ENCODE measurements at places on chromosomes 4 and X. TPM values are rescaled to one million over a fixed set of nuclear protein-coding genes. Genes with fewer than 3 reads are reported as not detected.

The NUDT10 gene
- polyA plus RNA-seq: 3.7 TPM

The ZNF157 gene
- polyA plus RNA-seq: 0.02 TPM

The APELA gene
- not detected for polyA plus RNA-seq

DNA sequence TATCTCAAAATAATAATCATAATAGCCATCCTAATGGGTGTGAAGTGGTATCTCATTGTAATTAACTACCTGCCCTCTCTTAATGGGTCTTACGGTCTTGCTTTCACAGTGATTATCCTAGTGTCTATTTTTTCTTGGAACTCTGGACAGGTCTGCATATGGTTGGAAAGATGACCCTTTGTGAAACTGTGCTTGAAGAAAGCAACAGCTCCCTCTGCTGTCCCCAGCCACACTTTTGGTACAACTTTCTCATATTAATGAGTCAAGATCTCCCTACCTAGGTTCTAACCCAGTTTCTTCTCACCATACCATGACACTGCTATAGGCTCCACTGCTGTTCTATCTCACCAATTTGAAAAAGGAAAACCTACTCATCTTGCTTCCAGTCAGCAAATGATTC is 2.4 kb downstream of the TFDP3 start:
- DNase-seq: peak; percentile 14

- DNase-seq: no peak
These were observed 5.4 kb downstream of the STBD1 start for GRCh38 chr4:76311896-76312331.

DNA sequence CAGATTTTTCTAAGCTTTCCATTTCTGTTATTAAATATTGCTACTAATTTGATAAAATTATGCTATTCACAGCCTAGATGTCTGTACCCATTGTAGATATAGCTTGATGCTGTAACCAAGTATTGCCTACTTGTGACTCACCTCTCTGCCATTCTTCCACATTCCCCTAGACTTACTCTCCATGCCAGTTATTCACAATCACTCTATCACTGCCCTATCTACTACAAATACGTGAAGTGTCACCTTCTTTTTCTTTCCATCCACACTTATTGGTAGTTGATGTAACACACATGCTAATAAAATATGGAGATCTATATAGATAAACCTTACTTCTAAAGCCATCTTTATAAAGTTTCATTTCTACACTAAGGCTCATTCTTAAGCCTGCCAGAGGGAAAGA is 179.4 kb upstream of the PACRGL start:
- peak; percentile 80 for DNase-seq

DNA sequence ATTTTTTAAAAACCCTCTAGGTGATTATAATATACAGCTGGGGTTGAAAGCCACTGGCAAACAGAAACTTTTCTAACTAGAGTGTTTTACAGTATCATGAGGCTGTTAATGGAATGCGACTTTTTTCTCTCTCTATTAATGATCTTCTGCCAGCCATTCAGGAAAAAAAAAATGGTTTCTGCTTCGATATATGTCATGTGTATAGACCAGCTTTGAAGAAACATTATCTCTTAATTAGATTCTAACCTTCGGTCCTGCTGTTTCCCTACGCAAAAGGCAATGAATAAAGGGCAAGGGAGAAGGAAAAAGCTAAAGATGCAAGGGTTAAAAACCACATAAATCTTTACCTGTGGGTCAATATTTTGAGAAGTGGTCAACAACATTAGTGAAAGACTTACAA is 1662.1 kb upstream of the TENM3 start:
- DNase-seq: no peak

DNA sequence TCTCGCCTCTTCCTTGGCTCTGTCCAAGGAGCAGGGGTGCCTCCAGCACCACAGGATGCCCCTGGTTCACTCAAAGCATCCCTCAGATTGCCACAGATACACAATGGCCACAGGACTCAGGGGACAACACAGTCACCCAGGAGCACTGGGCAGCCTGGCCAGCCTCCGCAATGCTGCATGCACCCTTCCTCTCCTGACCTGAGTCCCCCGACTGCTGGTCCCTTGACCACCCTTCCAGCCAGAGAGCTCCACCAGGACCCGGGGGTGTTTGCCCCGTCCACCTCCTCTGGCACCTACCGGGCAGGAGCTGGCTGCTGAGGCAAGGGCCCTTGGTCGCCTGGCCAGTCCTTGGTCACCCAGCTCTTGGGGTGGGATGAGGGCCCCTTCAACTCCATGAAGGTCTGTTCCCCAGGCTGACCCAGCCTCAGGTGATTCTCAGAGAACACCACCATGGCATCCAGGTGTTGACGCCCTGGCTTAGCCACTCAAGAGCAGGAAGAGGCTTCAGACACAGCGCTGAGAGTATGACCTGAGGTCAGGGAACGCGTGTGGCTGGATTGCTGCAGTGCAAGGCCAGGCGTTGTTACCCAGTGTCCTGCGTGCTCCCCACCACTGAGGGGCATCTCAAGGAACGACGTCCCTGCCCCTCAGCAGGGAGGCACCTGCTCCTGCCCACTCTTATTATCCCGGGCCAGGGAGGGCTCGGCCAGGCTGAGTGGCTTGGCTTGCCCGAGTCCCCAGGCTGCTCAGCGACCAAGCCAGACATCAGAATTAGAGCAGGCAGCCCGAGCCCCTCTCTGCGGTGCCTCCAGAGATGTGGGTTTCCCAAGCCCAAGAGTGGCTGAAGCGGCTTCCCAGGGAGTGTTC is 10.2 kb downstream of the ADRA2C start:
- no peak for DNase-seq

DNA sequence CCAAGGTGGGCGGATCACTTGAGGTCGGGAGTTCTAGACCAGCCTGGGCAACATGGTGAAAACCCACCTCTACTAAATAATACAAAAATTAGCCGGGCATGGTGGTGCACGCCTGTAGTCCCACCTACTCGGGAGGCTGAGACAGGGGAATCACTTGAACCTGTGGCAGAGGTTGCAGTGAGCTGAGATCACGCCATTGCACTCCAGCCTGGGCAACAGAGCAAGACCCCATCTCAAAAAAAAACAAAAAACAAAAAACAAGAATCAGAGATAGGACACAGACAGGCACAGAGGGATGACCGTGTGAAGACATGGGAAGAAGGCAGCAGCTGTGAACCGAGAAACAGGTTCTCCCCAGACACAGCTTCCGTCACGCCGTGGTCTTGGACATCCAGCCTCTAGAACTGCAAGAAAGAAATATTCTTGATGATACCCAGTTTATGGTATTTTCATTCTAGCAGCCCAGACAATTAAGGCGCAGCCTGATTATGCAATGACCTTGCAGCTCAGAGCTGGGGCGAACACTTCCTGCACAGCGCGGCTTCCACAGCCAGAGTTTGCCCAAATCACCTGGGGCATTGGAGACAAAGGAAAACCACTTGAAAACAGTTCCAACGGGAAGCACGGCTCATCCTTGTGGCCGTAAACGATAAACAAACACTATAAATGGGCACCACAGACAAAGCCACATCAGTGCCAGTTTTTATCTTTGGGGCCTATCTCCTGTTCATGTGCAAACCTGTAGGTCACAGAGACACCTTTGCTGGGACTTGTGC is 4.2 kb upstream of the ARSD start:
- no peak for DNase-seq

GRCh38 chr4:174324725-174325124 is 41.0 kb downstream of the CEP44 start:
- DNase-seq: peak; percentile 74

DNA sequence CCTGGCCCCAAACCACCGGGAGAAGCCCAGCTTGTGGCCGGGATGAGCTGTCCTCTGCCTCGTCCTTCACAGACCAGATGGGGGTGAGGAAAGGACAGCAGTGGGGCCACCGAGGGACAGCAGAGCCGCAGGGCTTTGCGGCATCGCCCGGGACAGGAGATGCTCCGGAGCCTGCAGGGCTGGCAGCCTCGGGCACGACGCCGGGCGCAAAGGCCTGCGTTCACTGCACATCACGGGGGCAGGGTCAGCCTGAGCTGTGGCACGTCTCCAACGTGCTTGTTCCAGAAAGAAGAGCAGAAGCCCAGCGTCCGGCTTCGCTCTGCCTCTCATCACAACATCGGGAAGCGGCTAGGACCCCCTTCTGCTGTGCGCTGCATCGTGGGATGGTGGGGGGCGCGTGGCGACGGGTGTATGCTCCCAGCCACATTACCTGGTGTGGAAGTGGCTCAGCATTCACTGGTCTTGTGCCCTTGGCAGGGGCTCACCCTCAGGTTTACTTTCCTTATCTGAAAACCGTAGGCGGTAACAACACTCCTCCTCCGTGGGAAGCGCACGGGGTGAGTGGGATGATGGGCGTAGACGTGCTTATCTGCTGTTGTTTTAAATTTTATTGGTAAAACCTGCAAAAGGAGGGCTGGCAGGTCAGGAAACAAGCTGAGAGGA is 7.4 kb downstream of the TADA2B start:
- no peak for DNase-seq

DNA sequence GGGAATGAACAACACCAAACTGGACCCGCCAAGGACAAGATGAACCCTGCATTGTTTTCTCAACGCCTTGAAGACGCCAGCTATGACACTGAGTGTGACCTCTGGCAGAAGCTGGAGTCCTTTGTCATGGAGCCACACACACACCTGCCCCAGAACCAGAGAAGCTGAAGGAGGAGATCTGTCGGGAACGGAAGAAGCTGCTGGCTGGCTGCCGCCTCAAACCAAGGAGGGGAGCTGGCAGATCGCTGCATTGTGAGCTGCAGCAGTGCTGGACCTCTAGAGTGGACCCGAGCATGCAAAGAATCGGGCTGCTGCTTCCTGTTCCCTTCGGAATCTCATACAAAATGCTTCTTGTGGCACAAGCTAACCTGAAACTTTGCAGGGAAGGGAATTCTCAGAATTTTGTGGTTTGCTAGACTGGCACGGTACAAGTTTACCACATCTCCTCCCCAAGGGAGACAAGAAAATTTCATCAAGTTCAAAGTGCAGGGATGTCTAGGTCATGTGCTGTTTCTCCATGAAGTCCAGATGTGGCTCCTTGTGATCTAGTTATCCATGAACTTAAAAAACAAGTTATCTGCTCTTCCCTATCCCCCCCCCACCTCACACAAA is 23.4 kb upstream of the GLRB start:
- DNase-seq: peak; percentile 28

- DNase-seq: peak; percentile 48
These were observed 690.2 kb downstream of the FAT4 start for GRCh38 chr4:126004941-126005340.

DNA sequence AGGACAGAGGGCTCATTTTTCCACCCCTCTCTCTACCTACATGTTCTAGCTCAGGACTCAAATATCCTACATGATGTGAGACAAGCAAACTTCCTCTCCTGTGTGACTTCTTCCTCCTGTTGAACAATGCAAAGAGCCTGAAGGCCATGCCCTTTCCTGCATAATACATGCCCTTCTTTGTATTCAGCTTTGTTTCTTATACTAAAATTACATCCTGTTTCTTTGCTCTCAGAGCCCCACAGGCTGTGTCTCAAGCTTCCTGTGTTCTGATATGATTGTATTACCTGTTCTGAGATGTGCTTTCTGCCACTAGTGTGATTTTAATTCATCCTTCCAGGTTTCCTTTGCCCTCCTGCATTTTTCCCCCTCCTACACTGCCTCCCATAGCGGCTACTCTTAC is 166.4 kb upstream of the AFF2 start:
- DNase-seq: no peak

DNA sequence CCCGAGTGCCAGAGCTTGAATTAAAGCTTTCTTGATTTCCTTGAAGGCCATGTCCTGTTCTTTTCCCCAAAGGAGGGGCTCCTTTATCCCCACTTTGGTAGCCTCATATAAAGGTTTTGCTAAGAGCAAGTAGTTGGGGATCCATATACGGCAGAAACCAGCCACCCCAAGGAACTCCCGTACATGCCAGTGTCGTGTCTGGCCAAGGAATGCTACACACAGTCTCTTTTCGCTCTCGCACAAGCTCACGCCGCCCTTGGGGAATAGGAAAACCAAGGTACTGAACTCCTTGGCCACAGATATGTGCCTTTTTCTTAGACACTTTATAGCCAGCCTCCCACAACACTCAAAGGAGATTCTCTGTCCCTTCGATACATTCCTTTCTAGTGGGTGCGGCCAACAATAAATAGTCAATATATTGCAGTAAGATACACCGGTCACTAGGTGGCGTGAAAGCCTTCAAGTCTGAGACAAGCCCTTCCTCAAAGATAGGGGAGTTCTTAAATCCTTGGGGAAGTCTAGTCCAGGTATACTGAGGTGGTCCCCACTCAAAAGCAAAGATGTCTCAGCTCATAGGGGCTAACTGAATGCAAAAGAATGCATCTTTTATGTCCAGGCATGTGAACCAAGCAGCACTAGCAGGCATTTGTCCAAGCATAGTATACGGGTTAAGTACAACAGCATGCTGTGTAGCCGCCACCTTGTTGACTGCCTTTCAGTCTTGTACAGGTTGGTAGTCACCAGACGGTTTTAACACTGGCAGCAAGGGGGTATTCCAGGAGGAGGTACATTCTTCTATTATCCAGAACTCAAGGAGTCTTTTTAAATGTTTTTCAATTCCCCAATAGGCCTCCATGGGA is 57.8 kb upstream of the XAGE1B start:
- DNase-seq: peak; percentile 53

DNA sequence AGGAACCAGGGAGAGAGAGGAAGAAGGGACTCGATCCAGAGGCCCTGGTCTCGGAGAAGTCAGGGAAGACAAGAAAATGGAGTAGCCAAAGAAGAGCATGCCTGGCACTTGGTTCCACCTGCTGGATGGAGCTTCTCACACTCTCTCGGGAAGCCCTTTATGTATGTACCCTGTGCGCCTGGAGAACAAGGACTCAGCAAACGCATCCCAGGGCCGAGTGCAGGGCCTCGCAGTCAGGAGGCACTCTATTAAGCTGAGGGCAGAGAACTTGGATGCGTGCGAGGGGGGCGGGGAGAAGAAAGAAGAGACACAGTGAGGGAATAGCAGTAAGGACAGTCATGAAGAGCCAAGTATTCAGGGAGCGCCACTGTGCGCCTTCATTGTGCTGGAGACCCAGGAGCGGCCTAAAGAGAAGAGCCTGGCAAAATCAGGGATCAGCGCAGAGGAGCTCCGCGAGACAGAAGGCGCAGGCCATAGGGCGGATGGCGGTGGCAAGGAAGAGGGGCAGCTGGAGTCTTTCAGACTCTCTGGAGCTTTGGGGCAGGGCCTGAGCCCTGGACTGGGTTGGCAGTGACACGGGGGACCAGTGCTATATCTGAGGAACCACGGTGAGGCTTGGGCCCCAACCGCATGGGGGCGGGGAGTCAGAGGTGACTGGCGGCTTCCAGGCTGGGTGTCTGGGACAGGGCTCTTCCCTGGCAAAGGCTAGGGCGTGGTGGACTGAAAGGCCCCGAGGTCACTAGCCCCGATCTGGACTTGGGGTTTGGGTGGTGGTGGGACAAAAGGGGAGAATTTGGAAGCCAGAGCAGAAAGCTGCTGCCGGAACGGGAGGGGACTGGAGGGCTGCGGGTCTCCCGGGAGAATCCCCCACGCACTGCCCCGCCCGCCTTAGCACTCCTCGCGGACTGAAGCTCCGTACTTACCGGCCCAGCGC is 1.9 kb upstream of the SEPTIN6 start:
- no peak for DNase-seq

Measured in fibroblast of lung (primary cell).